ENCODE measurements at places on chromosomes 1 and 21.

- no peak for DNase-seq
Measured at GRCh38 chr1:51863384-51863783, 15.1 kb downstream of the NRDC start.

- DNase-seq: peak; percentile 56
Measured at GRCh38 chr1:52552236-52552504, 722 bp downstream of the TUT4 start.

DNA sequence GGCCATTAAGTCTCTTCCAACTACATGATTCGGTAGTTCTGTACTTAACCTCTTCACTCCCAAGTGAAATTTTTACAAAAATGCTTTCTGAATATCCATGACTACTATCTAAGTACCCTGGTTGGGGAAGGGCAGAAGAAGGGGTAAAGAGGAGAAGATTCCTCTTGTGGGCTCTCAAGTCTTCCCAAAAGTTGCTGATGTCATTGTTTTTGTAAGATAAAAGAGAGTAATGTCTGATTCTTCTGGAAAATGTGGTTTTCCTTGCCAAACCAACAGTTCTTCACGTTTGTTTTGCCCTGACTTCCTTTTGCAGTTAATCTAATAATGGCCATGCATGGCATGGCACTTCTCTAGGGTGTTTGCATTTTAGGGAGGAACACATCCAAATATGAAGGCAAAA, 34.7 kb upstream of the AK4 start:
- DNase-seq: no peak

GRCh38 chr1:192580351-192580962, 4.9 kb downstream of the RGS1 start:
- DNase-seq: no peak

DNA sequence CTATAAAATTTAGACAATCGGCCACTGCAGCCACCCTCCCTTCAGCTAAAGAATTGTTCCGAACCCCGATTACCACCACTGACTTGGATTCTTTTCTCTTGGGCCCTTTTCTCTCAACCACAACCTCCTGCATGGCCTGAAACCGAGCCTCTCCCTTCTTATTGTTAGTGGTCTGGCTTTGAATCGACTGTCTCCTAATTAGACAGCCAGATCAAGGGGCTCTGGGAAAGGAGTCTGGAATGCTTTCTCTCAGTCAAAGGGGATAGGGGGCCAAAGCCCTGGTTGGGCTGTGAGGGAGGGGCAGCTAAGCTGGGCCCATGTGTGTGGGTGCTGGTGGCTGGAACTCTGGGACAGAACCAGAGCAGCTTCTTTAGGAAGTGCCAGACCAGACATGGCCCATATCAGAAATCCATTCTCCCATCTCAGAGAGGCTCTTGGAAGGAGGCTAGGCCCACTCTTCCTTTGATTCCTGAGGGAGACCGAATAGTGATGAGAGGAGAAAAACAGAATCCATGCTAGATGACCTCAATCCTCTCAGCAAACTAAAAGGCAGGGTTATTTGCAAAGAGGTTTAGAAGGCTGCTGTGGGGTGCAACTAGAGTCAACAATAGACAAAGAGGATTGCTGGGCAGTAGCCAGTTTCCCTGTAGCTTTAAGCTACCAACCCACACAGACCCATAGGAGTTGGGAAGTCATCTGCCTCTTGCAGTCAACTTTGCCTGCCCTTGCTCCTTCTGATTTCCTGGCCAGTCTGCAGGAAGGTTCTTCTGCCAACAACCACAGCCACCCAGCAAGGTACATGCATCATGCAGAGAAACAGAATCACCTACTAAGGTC, 117.6 kb downstream of the AK5 start:
- DNase-seq: no peak

- no peak for DNase-seq
Measured at GRCh38 chr21:26982767-26983166, 15.9 kb upstream of the ADAMTS5 start.

- no peak for DNase-seq
Measured at GRCh38 chr1:164635803-164636731, 77.1 kb downstream of the PBX1 start.

DNA sequence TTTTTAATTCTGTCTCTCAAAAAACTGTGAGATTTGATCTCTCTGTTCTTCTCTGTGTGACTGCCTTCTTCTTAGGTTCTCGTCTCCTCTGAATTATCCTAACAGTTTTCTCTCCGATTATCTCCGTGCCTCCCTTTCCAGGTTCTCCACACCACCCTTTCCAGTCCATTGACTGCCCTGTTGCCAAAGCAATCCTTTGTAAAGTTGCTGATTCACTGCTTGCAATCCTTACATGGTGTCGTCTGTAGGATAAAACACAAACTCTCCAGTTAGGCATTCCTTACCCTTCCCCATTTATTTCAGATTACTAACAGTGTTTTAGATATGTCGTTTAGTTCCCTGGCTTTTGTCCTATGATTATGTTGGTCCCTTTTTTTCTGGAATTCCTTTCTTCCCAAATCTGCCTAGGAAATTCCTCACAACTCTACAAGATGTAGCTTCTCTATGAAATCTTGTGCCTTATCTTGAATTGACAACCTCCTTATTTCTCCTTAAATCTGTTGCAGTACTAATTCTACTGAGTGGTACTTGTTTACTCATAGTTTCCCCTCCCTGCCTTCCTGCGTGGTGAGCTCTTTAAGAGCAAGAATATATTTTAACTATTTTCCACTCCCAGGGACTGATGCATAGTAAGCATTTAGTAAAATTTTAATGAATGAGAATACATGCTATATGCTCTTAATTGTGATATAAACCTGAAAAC, 22.3 kb downstream of the RCOR3 start:
- DNase-seq: no peak

- no peak for DNase-seq
Measured at GRCh38 chr1:41045740-41046139, 24.2 kb upstream of the SLFNL1 start.

- no peak for DNase-seq
Measured at GRCh38 chr1:41500378-41500777, 15.9 kb upstream of the EDN2 start.

DNA sequence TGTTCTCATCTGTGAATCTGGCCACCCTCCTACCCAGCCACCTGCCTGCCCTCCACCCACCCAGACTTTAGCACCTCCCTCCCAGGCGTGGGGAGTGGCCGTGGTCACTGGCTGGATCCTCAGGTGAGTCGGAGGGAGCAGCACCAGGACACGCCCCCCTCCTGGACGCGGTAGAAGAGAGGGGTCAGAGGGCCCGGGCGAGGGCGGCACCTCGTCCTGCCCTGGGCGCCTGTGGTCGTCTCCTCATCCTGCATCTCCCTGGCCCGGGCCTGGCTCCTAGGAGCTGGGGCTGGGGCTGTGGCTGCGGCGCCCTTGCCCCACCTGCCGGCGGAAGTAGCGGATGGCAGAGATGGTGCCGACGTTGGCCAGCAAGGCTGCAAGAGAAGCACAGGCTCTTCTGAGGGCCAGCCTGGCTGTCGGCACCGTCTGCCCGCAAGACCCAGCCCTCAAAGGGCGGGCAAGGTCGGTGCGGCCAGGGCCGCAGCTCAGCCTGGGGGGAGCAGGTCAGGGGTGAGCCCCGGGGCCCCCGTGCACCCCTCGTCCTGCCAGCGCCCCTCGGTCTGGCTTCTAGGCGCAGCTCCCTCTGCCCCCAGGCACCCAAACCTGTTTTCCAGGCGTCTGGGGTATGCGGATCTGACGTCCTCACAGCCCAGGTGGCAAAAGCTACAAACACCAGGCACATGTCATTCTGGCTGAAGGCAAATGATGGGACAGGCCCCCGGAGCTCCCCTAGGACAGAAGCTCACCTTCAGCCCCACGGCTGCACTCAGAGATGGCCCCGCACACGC, 5.8 kb downstream of the PERM1 start:
- DNase-seq: peak; percentile 60

GRCh38 chr1:34101151-34101550, 63.9 kb downstream of the CSMD2 start:
- no peak for DNase-seq

- no peak for DNase-seq
Measured at GRCh38 chr1:29669912-29670311, 433.6 kb downstream of the PTPRU start.

- DNase-seq: no peak
Measured at GRCh38 chr1:11831945-11832725, 15.4 kb downstream of the NPPA start.

GRCh38 chr1:54364995-54365394, 41.2 kb downstream of the SSBP3 start:
- no peak for DNase-seq

DNA sequence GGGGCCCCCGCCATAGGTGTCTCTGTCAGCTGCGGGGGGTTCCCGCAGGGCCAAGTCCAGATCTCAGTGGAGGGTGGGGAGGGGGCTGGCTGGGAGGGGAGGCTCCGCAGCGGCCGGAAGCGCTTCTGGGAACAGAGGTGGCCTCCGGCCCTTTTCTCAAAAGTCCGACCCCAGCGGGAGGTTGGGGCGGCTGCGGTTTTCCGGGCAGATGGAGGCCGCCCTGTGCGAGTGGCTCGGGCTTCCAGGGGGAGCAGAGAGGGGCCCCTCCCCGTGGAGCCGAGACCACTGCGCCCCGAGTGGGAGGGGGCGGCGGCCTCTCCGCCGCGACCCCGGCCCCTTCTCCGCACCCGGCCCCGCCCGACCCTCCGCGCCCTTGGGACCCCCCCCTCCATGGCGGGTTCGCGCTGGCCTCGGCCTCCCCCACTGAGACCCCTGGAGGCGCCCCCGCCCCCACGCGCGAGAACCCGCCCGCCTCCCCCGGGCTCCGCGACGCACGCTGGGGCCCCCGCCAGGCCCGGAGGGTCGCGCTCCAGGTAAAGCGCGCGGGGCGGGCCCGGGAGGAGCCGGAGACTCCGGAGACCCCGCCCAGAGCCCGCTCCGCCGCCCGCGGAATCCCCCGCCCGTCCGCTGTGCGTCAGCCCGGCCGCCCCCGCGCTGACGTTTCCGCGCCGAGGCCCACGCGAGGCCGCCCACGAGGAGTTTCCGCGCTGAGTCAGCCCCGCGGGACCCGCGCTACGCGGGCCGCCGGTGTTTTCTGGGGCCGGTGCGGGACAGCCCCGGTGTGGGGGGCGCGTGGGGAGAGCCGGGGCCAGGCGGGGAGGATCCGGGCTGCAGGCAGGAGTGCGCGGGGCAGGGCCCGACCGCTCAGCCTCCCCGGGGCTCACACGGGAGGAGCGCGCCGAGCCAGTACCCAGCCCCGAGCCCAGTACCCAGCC, 5.2 kb downstream of the TNFRSF18 start:
- peak; percentile 79 for DNase-seq

DNA sequence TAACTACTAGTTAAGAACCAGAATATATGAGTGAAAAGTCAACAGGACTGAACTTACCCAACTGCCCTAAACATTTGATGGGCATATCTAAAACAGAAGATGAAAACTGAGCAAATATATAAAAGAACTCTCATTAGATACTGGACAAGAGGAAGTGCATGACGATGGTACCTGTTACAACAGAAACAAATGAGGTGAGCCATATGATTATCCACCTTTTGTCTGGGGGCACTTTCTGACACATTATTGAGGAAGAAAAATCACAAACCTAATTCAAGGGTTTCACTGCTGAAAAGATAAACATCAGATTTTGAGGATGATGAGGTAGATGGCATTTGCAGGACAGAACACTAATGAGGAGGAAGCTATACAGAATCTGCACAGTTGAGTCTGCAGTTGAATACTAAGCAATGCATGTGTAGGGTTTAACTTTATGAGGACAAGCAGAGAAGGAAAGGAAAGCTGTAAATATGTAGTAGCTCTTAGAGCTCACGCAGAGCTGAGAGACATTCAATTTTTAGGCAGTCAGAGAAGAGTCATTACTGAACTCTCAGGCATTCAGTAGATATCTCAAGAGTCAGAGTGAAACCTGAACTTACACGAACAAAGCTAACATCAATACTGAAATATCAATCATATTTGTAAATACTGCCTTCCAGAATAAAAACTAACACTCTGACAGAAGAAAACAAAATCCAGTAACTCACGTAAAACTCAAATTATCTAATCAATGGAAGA, 262.1 kb downstream of the AKT3 start:
- DNase-seq: no peak

DNA sequence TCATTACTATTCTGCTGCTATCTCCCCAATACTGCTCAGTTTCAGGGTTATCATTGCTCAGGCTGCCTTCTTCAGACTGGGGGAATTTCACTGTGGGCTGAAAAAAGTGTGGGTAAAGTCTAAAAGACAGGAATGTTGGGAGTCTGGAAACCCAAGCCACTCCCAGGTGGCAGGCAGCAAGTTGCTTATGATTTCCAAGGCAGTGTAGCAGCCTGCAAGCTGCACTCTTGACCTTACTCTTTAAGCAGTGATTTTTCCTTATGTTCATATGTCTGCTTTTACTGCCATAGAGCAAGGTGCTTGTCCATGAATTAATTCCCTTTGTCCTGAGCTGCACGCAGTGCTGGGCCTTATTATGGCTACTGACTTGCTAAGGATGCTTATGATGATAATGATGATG, 53.1 kb downstream of the PHC2 start:
- no peak for DNase-seq

- DNase-seq: no peak
Measured at GRCh38 chr1:202058001-202058908, 47.9 kb downstream of the ELF3 start.

GRCh38 chr1:33176362-33176850, 5.4 kb downstream of the TRIM62 start:
- no peak for DNase-seq

DNA sequence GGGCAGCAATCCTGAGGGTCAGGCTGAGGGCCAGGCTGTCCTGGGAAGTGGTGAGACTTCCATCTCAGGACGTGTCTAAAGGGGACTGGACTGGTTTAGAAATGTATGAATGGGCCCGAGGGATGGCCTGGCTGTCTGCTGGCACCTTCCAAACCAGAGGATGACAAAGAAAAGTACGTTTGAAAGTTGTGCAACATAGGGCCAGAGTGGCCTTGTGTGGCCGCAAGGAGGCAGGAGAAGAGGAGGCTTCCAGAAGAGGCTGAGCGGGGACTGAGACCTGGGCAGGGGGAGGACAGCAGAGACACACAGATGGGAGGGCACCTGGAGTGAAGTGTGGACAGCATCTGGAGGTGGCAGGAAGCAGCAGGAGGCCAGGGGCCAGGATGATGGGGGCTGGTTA, 2.6 kb upstream of the SYTL1 start:
- no peak for DNase-seq

GRCh38 chr1:25889470-25889869, 14.0 kb upstream of the PAQR7 start:
- DNase-seq: no peak

- no peak for DNase-seq
Measured at GRCh38 chr1:70509996-70510876, 99.2 kb downstream of the CTH start.

GRCh38 chr1:230379928-230380327, 46.2 kb downstream of the PGBD5 start:
- no peak for DNase-seq

GRCh38 chr21:33455686-33456446, 23.9 kb downstream of the TMEM50B start:
- DNase-seq: no peak

All from activated T-cell treated with anti-CD3 and anti-CD28 coated beads for 1 hour (primary cell).